ENCODE measurements at places on chromosomes 3 and 15.

GRCh38 chr15:70582143-70582945, 181.0 kb downstream of the UACA start:
- no peak for DNase-seq

GRCh38 chr3:196932600-196932999, 9.7 kb downstream of the NCBP2 start:
- DNase-seq = no peak

DNA sequence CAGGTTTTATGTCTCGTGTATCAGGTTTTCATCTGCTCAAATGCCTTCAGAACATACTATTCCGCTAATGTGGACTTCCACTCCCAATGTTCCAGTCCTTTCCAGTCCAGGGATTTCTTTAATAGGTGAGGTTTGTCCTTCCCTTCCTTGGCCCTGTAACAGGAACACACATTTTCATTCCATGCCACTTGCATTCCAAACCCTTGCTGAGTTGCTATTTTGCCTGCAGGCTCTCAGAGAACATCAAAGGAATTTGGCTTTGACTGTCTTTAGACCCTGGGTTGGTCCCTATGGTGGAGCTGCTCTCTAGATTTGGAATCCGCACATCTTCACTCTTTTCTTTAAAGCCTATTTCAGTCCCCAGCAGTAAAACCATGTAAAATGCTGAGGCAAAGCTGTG, 12.3 kb upstream of the ALCAM start:
- DNase-seq = no peak

DNA sequence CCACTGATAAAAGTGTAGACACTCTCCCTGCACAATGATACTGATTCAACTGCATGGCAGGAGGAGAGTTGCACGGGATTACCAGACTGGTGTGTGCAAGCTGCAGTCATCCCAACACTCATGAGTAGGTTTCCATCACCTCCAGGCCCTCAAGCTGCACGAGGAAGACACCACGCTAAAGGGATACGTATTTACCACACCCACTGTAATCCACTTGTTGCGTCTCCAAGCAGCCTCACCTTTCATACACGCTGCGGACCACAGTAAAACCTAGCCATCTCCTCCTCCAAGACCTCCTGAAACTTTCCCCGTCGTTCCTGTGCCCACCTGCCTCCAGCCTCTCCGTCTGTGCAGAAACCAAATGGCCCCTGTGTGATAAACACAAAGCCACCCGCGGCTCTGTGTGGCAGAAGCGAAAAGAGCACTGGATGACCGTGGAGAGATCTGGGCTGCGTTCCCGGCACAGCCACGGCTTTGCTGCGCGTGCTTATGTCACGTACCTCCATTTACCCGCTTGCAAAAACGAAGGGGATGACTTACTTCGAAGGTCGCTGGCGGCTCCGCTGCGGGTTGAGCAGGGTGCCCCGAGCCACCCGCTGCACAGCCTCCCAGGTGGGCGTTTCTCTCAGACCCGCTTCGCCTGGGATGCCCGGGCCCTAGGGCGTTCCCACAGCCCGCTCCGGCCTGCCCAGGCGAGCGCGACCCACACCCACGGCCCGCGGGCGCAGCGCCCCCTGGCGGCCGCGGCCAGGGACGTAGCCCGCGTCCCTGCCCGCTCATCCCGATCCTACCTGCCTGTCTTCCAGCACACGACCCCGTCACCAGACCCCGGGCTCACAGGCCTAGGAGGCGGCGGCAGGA, 643 bp downstream of the ABCC5 start:
- peak; percentile 75 for DNase-seq

DNA sequence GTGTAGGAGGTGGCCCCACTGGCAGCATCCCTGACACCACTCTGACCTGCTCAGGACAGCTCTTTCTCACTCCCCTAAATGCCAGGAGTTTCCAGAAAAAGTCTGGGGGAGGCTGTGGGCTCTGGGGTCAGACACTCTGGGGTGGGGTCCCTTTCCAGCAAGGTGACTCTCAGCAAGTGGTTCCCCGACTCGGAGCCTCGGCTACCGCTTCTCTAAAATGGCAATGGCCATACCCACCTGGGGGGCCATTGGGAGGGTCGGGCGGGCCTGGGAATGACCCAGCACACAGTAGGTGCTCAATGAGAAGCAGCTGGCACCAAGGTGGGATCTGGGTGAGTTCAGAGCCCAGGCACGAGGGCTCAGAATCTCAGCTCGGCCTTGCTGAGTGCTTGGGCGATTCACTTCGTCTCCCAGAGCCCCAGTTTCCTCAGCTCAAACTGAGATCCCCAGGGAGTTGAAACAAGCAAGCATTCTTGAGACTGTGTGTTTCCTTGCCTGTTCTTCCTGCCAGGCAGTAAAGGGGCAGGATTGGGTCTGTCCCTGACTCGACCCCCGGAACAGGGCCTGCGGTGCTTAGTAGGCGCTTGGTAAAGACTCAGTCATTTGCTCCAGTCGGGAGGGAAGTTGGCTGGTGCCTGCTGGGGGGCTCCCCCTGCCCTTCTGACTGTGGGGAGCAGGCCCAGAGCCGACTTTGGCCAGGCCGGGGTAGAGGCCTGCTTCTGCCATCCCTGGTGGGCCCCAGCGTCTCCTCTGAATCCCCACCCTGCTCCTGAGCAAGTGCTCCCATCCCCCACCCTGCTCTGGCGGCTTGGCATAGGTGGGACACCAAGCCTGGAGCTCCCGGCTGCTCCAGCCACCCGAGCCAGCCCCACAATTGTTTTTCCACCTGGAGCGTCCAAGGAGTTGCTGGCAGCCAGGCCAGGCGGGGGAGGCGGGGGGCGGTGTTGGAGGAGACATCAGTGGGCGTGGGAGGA, 32.9 kb upstream of the FBLN2 start:
- no peak for DNase-seq

- no peak for DNase-seq
Measured at GRCh38 chr3:169028716-169029115, 634.8 kb downstream of the MECOM start.

DNA sequence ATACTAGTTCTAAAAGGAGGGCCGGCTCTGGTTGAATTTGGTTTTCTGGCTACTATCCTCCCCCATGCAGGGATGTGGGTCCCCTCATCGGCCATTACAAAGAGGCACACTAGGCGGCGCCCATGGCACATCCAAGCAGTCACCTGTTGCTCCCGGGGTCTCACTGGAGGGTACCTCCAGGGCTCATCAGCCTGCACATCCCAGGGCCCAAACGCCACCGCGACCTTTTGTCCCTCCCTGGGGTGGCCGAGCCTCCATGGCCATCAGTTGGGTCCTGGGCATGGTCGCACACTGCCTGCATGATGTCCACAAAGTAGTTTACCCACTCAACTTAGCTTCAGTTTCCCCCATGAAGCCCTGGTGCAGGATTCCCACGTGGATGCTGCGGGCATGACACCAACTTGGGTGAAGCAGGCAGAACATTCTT, 28.3 kb downstream of the IDH3A start:
- DNase-seq = peak; percentile 27

DNA sequence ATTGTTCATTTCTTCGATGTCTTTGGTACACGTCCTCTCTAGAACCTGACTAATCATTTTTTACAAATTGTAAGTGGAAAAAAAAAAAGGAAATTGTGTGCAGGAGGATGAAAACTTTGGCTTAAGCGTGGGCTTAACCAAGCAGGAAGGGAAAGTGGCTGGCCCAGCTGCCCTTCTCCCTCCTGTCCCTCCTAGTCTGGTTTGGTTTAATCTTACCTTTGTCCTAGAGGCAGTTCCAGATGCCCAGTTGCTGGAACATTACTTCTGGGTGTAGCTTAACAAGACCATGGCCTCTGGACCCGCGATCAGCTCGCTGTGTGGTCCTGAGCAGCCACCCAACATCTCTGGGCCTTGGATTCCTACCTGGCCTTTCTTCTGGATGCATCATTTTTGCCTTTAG, 15.4 kb downstream of the PAQR5 start:
- no peak for DNase-seq

DNA sequence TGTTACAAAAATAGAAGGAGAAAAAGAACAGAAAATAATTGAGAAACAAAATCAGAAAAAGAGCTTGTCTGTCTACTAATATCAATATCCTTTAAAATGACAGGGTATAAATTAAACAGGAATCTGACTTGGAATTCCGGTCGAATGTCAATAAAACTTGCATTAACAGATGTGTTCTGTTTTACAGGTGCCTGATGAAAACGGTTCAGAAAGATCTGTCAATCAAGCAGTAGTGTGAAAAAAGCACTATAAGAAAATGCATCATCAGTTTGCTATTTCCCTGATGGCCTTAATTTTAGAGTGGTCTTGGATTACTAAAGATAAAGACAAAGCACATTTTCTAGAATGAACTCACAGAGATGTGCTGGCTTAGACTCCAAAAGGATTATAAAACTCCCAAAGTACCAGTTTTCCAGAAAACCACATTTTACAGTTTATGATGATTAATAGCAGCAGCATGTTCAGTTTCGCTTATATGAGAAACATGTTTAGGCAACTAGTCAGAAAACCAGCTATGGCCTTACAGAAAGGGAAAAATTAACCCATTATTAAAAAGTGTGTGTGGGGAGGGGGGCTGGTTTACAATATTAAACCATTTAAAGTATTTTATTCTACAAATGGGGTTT, 8.2 kb upstream of the C3orf38 start:
- DNase-seq = no peak

- no peak for DNase-seq
Measured at GRCh38 chr15:19987389-19988048, 554.1 kb downstream of the GOLGA6L6 start.

DNA sequence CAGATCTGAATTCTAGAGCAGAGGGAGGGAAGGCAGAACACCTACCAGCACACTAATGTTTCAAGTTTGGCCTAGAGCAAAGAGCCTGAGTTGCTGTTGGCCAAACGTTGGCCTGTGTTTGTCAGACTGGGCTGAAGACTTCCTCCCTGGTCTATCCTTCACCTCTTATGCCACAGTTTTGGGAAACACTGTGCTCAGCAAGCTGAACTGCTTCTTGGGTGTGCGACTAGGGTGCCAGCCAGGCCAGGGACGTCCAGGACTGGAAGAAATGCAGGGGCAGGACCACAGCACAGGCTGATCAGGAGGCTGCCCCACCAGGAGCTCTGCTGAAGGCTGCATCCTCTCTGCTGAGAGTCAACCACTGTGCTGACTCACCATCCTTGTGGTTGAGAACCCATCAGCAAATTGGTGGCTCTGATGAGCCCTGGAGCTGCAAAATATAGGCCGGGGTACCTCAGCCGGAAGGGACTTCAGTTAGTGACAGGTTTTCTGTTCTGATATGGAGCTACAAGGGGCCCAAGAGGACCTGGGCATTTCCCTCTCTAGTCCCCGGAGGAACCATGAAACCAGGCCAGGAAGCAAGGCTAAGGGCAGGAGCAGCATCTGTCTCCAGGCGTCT, 131.6 kb upstream of the RASGRP1 start:
- DNase-seq = no peak

DNA sequence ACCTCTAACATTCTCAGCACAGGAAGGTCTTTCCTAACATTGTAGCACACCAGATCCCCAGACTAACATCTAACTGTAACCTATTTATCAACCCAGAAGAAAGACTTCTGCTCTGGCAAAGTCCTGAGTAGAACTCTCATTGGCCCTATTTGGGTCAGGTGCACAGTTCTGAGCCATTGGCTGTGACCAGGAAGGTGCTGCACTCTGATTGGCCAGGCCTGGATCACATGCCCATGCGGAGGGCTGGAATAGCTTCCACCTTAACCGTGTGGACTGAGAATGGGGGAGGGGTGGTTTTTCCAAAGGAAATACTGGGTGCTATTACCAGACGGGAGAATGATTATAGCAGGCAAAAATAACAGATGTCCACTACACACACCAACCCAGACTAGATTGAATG, 11.5 kb downstream of the FEZF2 start:
- no peak for DNase-seq

- no peak for DNase-seq
Measured at GRCh38 chr3:115397433-115397832, 225.9 kb upstream of the GAP43 start.

DNA sequence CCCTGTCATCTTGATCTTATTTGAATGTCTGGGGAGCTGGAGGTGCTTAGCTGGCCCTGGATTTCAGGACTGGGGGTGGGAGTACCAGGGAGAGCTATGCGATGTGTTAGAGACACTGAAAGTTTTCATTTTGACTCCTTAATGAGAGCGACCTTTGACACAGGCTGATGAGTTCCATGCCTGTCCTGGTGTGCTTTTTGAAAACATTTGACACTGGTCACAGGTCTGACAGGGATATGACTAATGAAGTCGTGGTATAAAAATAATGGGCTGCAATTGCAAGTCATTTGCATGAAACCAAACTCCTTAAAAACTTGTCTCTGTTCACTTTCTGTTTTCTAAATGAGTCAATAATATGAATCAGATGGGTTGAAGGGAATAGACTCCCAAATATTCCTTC, 81.9 kb downstream of the MECOM start:
- DNase-seq = no peak

GRCh38 chr3:127580327-127581060, 10.0 kb downstream of the TPRA1 start:
- DNase-seq = no peak

- no peak for DNase-seq
Measured at GRCh38 chr3:23663661-23664186, 142.0 kb upstream of the UBE2E1 start.

DNA sequence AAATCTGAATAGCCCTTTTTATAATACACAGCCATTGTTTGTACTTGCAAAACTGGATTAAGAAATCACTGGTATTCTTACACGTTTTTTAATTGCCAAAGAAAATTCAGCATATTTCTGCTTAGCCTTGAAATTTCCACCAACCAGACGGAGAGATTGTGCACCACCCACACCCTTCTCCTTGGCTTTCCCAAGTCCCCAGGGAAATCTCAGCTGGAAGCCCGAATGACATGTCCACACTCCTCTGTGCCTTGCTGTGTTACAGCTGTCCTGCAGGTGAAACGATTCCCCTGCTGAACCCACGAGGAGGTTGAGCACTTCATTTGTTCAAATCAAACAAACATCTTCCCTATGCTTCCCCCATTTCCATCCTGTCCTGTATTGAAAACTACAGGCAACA, 49.6 kb upstream of the PPARG start:
- no peak for DNase-seq

- no peak for DNase-seq
Measured at GRCh38 chr3:96813820-96814650, at the start of gene EPHA6. EPHA6 (plus strand) TSS chr3:96814594.

- no peak for DNase-seq
Measured at GRCh38 chr15:90686435-90687218, 30.5 kb upstream of the BLM start.

GRCh38 chr15:30997270-30997669, 5.8 kb upstream of the MTMR10 start:
- peak; percentile 25 for DNase-seq

- DNase-seq = no peak
Measured at GRCh38 chr3:61875046-61875844, 313.9 kb downstream of the PTPRG start.

GRCh38 chr3:33704891-33705290, 13.2 kb downstream of the CLASP2 start:
- DNase-seq = no peak

GRCh38 chr15:93307513-93307912, 218.5 kb upstream of the RGMA start:
- DNase-seq = no peak

DNA sequence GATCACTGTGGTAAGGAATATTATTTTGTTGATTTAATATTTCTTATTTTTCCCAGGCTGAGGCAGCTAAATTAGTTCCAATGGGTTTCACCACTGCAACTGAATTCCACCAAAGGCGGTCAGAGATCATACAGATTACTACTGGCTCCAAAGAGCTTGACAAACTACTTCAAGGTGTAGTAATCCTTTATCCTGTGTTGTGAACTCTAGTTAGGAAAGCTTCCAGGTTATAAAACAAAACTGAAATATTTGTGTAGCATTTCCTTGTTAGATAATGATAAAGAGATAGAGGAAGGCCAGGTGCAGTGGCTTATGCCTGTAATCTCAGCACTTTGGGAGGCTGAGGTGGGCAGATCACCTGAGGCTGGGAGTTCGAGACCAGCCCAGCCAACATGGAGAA, 11.1 kb downstream of the RAD51 start:
- DNase-seq = no peak

GRCh38 chr15:36591536-36592411, 12.3 kb downstream of the CDIN1 start:
- no peak for DNase-seq
